ENCODE measurements at places on chromosomes 2 and 18. TPM values are rescaled to one million over a fixed set of nuclear protein-coding genes. Genes with fewer than 3 reads are reported as not detected.

- no peaks in the 10 kb centered on the region for H3K4me1 ChIP-seq
- H3K27me3 ChIP-seq = no peaks in the 10 kb centered on the region
- no peaks in the 10 kb centered on the region for H3K36me3 ChIP-seq
- H3K4me3 ChIP-seq = no peak overlapping the region
Measured at GRCh38 chr2:159396799-159397198, 110.3 kb upstream of the WDSUB1 start.

GRCh38 chr18:27921904-27922751 is 254.8 kb downstream of the CDH2 start:
- H3K36me3 ChIP-seq = no peaks in the 10 kb centered on the region
- no peak overlapping the region for H3K4me3 ChIP-seq
- H3K27me3 ChIP-seq = no peaks in the 10 kb centered on the region
- no peaks in the 10 kb centered on the region for H3K4me1 ChIP-seq
- no peak overlapping the region for H3K27ac ChIP-seq

- no peak for DNase-seq
- H3K36me3 ChIP-seq = peaks cover 3% of the 10 kb centered on the region
- no peak overlapping the region for H3K27ac ChIP-seq
- peaks cover 21% of the 10 kb centered on the region for H3K4me1 ChIP-seq
- no peak overlapping the region for H3K4me3 ChIP-seq
- H3K27me3 ChIP-seq = no peaks in the 10 kb centered on the region
Measured at GRCh38 chr2:204046145-204046544, 109.6 kb downstream of the ICOS start.

GRCh38 chr2:227864161-227864756 is 7.2 kb upstream of the DAW1 start:
- H3K4me1 ChIP-seq = no peaks in the 10 kb centered on the region
- no peak for DNase-seq
- H3K27me3 ChIP-seq = peaks cover 3% of the 10 kb centered on the region
- no peak overlapping the region for H3K4me3 ChIP-seq
- no peak overlapping the region for H3K27ac ChIP-seq

GRCh38 chr2:179195141-179195540 is 69.5 kb downstream of the SESTD1 start:
- no peak for DNase-seq
- H3K27me3 ChIP-seq = no peaks in the 10 kb centered on the region
- H3K4me1 ChIP-seq = no peaks in the 10 kb centered on the region
- H3K36me3 ChIP-seq = peaks cover under 1% of the 10 kb centered on the region
- no peak overlapping the region for H3K27ac ChIP-seq
- no peak overlapping the region for H3K4me3 ChIP-seq

NAB1 gene
- 33.0 TPM for total RNA-seq

All from activated naive CD8-positive, alpha-beta T cell treated with anti-CD3 and anti-CD28 coated beads, Interleukin-2, amount 10 ng/mL, durations not matched to agents 7 days and 5 days (primary cell).